ENCODE measurements at places on chromosomes 5 and 9.

GRCh38 chr5:91998774-91999173 lies 615.7 kb upstream of the ARRDC3 start:
- no peak for DNase-seq
- no peaks in the 10 kb centered on the region for H3K4me1 ChIP-seq
- H3K4me3 ChIP-seq: no peak overlapping the region
- no peaks in the 10 kb centered on the region for H3K27me3 ChIP-seq

GRCh38 chr5:126449751-126450271 lies 26.6 kb downstream of the GRAMD2B start:
- H3K36me3 ChIP-seq: peaks cover 8% of the 10 kb centered on the region
- H3K4me1 ChIP-seq: peaks cover 59% of the 10 kb centered on the region
- H3K27ac ChIP-seq: peak overlapping the region; percentile 99
- peak overlapping the region; percentile 90 for H3K4me3 ChIP-seq

- no peaks in the 10 kb centered on the region for H3K4me1 ChIP-seq
- no peak overlapping the region for H3K27ac ChIP-seq
- no peaks in the 10 kb centered on the region for H3K27me3 ChIP-seq
- no peak overlapping the region for H3K4me3 ChIP-seq
- H3K36me3 ChIP-seq: no peaks in the 10 kb centered on the region
- no peak for DNase-seq
These were observed 345.6 kb downstream of the PLK2 start for GRCh38 chr5:58114324-58114723.

- no peaks in the 10 kb centered on the region for H3K4me1 ChIP-seq
- H3K4me3 ChIP-seq: no peak overlapping the region
- no peaks in the 10 kb centered on the region for H3K27me3 ChIP-seq
- no peak for DNase-seq
These were observed 176.6 kb upstream of the SH3GL2 start for GRCh38 chr9:17402309-17402708.

- H3K27ac ChIP-seq: no peak overlapping the region
- H3K4me1 ChIP-seq: no peaks in the 10 kb centered on the region
- no peak for DNase-seq
- no peak overlapping the region for H3K4me3 ChIP-seq
These were observed 75.0 kb upstream of the MSX2 start for GRCh38 chr5:174649391-174649790.

DNA sequence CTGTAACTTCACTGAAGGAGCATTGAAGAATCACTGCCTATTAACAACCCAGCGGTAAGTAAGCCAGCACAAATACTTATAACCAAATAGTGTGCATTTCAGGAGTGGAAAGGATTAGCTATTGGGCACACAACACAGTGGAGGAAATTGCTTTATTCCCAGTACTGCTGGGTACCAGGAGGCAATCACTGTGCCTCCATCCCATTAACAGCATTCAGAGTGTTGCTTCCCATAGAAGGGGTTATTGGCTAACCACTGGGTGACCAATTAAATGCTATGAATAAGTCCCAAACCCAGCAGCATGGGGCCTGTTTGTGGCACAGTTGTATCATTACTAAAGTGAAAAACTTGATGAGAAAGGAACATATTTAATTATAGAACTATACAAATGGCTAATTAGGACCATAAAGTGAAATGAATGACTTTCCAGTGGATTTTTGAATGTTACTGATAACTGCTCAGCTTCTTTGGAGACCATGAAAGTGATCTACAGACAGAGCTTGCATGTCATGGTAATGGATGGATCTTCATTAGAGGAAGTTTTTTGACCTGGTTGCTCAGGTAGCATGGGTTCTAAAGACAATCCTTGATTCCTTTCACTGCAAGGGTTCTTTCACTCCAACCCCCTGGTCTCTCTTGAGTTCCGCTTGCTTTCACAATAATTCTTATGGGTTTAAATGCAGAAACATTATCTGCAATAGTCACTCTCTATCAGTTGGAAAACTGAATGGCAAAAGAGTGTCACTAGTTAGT lies 413.3 kb upstream of the RORB start:
- no peaks in the 10 kb centered on the region for H3K4me1 ChIP-seq
- no peaks in the 10 kb centered on the region for H3K36me3 ChIP-seq
- H3K27ac ChIP-seq: no peak overlapping the region
- DNase-seq: no peak

DNA sequence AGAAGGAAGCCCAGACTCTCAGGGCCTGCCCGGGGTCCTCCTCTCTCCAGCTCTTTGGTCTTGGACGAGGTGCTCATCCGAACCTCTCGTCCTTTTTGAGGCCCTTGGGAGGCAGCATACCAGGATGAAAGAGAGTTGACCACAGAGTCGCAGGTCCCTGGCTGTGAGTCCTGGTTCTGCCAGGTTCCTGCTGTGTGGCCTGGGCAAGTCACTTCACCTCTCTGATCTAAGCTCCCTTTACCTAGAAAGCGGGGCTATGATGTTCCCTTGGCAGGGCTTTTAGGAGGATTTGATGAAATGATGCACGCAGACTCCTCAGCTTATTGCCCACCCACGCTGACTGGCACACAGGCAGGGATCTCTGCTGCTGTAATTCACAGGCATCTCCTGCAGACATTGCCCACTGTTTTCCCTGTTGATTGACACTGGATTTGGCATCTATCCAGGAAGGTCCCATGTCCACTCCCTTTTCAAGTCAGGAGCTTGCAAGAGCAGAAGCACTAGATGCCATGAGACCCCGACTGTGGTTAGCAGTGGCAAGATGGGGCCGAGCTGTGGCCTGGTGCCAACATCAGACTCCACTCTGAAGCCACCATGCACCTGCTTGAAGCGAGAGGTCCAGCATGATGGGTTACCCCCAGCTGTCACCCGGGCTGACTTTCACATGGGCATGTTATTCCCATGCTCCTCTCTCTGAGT lies 71.5 kb downstream of the MACROH2A1 start:
- no peaks in the 10 kb centered on the region for H3K27me3 ChIP-seq
- peaks cover 19% of the 10 kb centered on the region for H3K36me3 ChIP-seq
- no peak overlapping the region for H3K4me3 ChIP-seq
- H3K27ac ChIP-seq: no peak overlapping the region
- H3K4me1 ChIP-seq: peaks cover 11% of the 10 kb centered on the region

- no peaks in the 10 kb centered on the region for H3K4me1 ChIP-seq
- no peak overlapping the region for H3K27ac ChIP-seq
- H3K36me3 ChIP-seq: no peaks in the 10 kb centered on the region
- DNase-seq: no peak
- no peak overlapping the region for H3K4me3 ChIP-seq
These were observed 230.5 kb downstream of the SLIT3 start for GRCh38 chr5:169070413-169070812.

DNA sequence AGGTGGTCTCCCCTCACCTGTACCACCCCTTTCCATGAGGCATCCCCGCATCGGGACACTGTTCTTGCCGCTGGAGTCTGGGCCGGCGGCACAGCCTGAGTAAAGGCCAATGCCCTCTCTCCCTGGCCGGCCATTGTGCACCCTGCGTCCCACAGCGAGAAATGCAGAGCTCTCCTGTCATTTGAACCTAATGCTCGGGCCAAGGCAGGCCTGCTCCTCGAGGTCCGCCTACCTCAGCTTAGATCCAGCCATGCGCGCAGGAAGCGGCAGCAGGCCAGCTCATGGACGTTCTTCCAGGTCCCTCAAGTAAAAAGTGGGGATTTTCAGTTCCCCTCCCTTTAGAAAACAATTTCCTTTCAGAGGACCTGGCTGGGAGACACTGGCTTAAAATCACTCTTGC lies 135.0 kb downstream of the HSD17B3 start:
- H3K4me3 ChIP-seq: no peak overlapping the region
- no peak overlapping the region for H3K27ac ChIP-seq
- DNase-seq: no peak
- peaks cover 22% of the 10 kb centered on the region for H3K27me3 ChIP-seq
- no peaks in the 10 kb centered on the region for H3K4me1 ChIP-seq
